GM04503 (cell line): ENCODE measurements at places on chromosomes 11 and 22.

GRCh38 chr22:22955276-22955798, 67.7 kb downstream of the IGLL5 start:
- DNase-seq: no peak

GRCh38 chr11:13030857-13031256, 21.7 kb downstream of the RASSF10 start:
- DNase-seq: no peak

GRCh38 chr22:23014250-23014649, 56.1 kb upstream of the GNAZ start:
- no peak for DNase-seq

- DNase-seq: no peak
Observed at GRCh38 chr11:87463486-87464102, 425.9 kb downstream of the TMEM135 start.

GRCh38 chr22:40009951-40010671, 15.4 kb downstream of the FAM83F start:
- no peak for DNase-seq

DNA sequence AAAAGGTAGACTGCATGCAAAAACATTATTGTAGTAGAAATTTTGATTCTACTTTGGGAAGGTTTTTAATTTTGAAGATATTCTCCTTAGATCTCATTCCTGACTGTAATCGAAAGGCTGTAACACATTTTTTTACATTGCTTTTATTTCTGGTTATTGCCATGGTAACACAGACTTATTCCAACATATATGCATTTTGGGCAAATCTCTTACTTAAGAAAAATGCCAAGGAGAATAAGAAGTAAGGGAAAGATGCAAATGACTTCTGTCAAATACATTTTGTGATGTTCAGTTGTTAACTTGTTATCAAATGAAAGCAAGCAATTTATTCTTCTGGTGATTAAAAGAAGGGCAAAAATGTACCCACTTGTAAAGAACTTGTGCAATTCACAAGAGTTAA, 267.5 kb downstream of the AASDHPPT start:
- no peak for DNase-seq

DNA sequence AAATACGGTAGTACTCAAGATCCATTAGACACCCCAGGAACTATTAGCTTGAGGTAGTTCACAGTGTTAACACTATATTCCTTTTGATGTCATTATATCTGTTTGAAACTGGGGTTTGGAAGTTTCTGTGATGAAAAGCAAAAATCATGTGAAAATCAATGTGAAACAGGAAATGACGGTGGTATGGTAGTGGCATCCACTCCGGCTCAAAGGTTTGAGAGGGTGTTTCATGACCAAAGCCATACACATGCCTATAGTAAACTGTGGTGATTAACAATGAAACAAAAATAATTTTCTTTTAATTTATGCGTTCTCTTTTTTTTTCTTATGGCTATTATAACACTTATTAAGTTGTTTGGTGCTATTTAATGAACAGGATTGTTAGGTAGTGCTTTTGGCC, 10.9 kb downstream of the RAB38 start:
- no peak for DNase-seq
